ENCODE measurements at places on chromosomes 5 and 9.

GRCh38 chr5:6583049-6583880 lies 49.6 kb downstream of the NSUN2 start:
- peak; percentile 20 for DNase-seq

DNA sequence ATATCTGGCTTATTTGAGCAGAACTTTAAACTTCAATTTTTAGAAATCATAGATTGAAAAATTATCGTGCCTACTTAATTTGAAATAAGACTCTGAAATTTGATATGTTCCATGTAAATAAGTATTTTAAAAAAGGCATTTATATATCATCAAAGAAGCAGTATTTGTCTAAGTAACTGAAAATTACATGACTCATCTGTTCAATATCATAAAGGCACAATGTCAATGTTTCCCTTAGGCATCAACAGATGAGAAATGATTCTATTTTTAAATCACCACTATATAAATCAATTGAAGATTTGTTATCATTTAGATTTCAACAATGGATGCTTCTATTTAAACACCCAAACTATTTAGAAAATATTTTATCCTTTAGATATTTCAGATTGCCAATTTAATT lies 142.9 kb upstream of the POU5F2 start:
- no peak for DNase-seq

DNA sequence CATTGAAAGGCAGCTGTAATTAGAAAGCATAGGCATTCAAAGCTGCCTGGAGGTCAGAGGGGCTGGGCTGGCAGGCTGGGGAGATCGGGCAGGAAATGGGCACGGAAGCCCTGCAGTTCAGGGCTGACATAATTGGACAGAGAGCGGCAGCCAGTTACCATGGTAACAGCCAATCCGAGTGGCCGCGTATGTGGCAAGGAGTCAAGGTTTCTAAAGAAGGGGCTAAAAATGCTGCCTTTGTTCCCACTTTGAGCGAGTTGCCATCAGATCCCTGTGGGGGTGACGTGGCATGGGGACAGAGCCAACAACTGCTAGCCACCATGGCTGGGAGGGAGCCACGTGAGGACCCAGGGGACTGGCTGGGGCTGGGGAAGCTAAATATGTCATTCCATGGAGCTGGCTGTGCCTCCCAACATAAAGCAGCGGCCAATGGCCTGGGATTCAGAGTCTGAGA lies 44.7 kb upstream of the NDFIP1 start:
- DNase-seq = peak; percentile 51

- DNase-seq = no peak
Measured at GRCh38 chr5:151683986-151684588, 2.6 kb downstream of the SPARC start.

GRCh38 chr5:179269781-179270543 lies 75.3 kb downstream of the ADAMTS2 start:
- no peak for DNase-seq
